ENCODE measurements at places on chromosomes 5 and 9.

- DNase-seq = no peak
These were observed 21.9 kb upstream of the PLIN2 start for GRCh38 chr9:19149230-19149629.

GRCh38 chr5:38634568-38635369, 78.3 kb upstream of the LIFR start:
- DNase-seq = no peak

DNA sequence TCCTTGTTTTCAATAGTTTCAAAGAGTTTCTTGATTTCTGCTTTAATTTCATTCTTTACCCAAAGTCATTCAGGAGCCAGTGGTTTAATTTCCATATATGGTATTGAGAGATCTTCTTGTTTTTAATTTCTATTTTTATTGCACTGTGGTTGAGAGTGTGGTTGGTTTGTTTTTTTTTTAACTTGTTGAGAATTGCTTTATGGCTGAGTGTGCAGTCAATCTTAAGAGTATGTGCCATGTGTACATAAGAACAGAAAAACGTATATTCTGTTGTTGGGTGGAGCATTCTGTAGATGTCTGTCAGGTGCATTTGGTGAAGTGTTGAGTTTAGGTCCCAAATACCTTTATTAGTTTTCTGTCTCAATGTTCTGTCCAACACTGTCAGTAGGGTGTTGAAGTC, 26.7 kb upstream of the IPPK start:
- DNase-seq = no peak

GRCh38 chr5:24714746-24715145, 70.0 kb upstream of the CDH10 start:
- DNase-seq = no peak

DNA sequence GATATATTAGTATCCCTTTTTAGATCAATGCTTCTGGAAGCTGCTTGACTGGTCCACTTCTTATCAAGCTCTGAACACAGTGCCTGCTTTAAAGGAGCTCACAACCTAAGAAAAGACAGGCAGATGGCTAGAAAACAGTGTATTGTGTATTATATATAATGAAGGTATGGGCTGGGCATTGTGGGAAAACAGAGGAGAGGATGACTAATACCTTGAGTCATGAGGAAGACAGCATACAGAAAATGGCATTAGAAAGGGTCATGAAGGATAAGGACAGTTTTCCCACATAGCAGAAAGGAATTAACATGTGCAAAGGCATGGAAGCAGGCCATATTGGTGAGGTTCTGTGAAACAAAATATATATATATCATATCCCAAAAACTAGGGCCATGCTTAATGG, 309.6 kb downstream of the MLLT3 start:
- DNase-seq = no peak

DNA sequence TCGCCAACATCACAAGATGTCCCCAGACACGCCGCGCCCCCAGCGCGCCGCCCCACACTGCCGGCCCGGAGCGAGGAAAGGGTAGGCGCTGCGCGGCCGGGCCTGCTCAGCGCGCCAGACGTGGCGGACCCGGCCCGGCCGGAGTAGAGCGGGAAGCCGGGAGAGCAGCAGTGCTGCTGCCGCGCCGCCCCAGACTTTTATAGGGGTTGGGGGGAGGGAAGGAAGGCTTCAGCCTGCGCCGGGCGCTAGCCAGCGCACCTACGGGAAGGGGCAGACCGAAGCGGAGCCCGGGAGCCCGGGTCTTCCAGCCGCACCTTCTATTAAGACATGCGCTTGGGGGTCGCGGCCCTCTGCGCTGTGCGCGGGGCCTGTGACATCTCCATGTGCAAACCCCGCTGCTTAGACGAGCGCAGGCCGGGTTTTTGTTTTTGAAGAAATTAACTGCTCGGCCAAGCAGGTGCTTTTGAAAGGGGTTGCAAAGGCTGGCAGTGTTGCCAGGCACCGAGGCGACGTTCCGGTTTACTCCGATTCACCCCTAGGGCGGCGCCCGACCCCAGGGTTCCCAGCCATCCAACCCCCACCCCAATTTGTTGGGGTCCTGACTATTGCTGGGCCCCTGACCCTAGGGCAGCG, 353 bp upstream of the PAX5 start:
- peak; percentile 83 for DNase-seq

DNA sequence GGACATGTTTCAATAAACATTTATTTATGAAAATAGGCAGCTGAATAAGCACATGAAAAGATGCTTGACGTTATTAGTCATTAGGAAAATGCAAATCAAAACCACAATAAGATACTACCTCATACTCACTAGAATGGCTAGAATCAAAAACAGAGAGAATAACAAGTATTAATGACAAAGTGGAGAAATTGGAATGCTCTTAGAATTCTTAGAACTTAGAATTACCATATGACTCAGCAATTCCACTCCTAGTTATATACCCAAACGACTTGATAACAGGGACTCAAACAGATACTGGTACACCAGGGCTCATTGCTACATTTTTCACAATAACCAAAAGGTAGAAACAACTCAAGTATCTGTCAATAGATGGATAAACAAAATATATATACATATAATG, 15.1 kb upstream of the TRIM36 start:
- no peak for DNase-seq

DNA sequence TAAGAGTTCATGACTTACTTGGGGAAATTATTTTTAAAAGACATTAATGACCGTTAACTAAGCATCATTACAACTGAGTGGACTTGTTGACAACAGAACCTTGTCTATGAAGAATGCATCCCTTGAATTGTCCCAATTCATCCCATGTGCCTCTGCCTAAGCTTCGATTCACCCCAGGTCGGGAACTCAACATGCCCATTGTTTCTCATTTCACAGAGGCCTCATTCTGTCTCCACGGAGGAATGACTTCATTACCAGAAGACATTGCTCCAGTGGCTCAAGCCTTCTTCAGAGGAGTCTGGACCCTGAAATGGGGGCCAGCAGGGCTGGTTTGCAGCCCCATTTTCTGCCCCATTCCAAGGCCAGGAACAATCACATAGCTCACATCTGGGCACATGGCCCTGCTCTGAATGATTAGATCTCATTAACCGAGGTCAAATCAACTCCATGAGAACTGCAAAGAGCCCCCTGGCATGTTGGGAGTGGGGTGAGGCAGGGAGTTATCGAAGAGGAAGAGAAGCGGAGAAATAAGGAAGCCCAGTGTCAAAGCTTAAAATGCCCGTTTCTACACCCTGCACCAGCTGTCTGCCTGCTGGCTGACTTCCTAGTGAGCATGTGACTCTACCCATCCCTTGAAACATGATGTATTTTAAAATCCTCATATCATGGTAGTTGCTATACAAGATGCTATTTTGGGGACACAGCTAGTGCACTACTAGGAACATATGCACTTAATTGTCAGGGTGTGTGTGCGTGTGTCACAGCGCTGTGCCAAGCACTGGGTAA, 137.3 kb downstream of the LHFPL2 start:
- DNase-seq = no peak

DNA sequence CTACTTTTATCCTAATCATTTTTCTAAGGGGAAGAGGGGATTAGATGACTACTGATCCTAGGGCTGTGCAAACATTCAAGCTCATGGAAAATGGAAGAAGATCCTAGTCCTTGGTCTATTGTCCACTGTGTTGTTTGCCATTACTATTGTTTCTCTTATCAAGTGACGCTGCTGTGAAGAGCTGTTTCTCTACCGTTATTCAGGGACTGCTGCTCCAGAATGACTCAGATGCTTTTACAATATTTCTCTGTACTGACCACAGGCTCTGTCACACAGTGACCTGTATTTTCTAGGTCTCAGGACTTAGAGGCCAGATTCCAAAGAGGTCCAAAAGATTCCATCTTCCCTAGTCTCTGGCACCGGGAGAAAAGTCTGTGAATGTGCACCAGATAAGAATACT, 159.5 kb upstream of the CHD1 start:
- no peak for DNase-seq

DNA sequence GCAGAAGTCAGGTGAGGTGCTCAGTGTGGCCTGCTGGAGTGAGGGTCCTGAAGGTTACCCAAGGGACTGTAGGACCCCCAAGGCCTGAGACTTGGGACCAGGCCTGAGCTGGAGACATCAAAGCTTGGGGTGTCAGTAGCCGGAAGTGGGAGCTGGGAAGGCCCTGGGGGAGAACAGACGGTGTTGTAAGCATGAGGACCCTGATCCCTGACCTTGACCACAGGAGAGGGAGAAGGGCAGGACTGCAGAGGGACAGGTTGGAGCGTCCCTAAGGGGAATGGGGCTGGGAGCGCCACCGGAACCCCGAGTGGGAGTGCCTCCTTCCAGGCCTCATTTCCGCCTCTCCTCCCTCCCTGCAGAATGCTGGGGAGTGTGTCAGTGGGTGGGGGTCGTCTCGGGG, 533 bp downstream of the TTC16 start:
- no peak for DNase-seq

DNA sequence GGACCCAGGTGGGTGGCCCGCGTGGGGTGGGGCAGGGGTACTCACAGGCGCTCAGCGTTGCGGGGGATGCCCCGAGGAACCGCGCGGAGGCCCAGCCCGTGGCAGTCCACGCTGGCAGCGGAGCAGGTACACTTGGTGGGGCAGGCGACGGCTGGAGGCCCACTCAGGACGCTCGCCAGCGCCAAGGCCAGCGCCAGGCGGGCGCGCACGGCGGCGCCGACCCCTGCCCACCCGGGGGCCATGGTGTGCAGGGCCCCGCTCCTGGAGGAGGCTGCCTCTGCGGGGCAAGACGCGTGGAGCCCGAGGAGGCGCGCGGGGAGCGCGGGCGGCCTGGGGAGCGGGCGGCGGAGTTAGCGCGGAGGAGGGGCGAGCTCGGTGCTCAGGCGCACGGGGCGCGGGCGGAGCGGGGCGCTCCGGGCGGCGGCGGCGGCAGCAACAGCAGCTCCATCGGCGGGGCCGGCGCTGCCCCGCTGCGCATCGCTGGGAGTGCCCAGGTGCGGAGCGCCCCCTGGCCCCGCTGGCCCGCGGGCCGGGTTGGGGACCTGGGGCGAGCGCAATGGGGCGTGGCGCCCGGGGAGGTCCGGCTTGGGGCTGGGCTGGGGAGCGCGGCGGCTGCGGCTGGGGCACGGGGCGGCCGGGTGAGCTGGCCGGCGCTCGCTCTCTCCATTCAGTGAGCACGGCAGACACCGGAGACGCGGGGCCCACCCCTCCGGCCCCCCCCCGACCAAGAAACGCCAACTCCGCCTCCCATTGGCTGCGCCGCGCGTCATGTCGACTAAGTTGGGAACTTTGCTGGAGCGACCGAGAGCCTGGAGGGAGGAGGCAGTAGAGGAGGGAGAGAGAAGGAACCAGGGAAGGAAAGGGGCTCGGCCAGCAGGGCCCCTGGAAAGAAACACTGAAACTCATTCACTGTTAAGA, at the start of gene SLIT3:
Gene SLIT3 (minus strand): TSS at position 672 of the 918 bp plus-strand sequence. CDS start 430 bp downstream, at position 242.
- no peak for DNase-seq

DNA sequence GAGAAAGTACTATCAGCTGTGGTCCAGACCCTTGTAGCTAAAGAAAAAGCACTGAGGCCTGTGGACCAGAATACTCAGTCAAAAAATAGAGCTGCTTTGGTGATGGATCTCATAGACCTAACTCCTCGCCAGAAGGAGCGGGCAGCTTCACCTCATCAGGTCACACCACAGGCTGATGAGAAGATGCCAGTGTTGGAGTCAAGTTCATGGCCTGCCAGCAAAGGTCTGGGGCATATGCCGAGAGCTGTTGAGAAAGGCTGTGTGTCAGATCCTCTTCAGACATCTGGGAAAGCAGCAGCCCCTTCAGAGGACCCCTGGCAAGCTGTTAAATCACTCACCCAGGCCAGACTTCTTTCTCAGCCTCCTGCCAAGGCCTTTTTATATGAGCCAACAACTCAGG, 8.9 kb downstream of the RAB24 start:
- DNase-seq = no peak

GRCh38 chr5:144009116-144009515, 161.3 kb downstream of the YIPF5 start:
- no peak for DNase-seq

DNA sequence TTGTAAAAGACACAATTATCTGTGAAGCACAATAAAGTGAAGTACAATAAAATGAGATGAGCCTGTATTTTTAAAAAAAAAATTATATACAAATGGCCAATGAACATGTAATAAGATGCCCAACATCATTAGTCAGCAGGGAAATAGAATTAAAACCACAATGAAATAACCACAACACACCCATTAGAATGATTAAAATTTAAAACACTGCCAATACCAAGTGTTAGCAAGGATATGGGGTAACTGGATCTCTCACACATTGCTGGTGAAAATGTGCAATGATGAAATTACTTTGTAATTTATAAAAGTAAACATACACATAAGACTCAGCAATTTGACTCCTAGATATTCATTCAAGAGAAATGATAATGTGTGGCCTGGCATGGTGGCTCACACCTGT, 62.8 kb downstream of the SHOC1 start:
- no peak for DNase-seq

DNA sequence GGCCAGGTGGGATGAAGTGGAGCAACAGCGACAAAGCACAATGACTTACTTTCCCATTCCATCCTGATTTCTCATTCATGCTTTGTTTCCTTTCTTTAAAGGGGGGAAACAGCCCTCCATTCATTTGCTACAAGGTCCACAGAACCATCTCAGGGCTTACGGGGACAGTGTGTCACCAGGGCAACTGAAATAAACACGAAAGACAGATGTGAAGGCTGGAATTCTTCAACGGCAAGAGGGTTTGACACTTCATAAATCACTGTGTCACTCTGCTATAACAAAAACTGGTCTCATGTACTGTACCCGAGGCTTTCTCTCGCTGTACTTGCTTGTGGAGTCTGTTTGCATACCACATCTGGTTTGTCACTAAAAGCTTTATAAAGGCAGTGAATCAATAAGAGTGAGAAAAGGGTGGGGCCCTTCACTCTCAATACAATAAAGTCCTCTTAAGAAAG, 150.8 kb downstream of the EFNA5 start:
- no peak for DNase-seq

GRCh38 chr5:375336-375920, 53.9 kb downstream of the AHRR start:
- no peak for DNase-seq

- no peak for DNase-seq
These were observed 240.4 kb upstream of the RAI14 start for GRCh38 chr5:34415559-34416198.

DNA sequence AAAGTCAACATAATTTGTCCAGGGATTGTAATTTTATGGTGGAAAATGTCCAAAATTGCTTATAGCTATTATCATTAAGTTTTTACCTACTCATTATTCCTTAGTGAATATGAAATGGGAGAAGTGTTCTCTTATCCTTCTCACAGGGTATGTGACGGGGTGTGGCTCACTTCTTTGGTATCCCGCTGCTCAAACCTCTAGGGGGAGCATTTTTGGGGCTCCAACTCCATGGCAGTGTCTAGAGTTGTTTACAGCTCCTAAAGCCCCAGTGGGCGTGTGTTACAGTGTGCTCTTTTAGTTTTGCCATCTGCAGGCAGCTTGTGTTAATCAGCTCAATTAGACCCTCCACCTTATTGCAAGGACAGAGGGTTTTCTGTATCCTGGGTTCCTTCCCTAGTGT, 89.4 kb downstream of the CDKN2A start:
- DNase-seq = no peak

Data from germinal center (tissue), 1 donor.